H1 (cell line): ENCODE measurements at places on chromosomes 6 and 20.

DNA sequence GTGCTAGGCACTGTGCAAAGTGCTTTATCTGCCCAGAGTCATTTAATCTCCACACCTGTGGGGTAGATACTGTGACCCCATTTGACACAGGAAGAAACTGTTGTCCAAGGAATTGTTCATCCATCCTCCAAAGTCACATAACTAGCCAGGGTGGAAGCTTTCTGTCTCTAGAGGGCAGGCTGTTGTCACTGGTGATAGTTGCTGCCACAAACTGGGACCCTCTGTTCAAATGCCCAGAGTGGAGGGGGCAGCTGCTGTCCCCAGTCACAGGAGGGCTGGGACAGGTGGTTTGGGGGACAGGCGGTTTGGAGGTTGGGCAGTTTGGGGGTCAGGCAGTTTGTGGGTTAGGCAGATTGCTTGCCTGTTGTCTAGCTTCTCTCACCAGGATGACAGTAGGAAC lies 16.1 kb upstream of the TMEM242 start:
- H3K4me3 ChIP-seq, result no peak overlapping the region
- H3K4me1 ChIP-seq, result no peaks in the 10 kb centered on the region
- no peak for DNase-seq
- no peaks in the 10 kb centered on the region for H3K27me3 ChIP-seq
- H3K36me3 ChIP-seq, result no peaks in the 10 kb centered on the region

GRCh38 chr20:25061103-25061799 lies 3.3 kb upstream of the ACSS1 start:
- peaks cover 12% of the 10 kb centered on the region for H3K4me1 ChIP-seq
- no peak for DNase-seq
- no peaks in the 10 kb centered on the region for H3K36me3 ChIP-seq
- H3K27ac ChIP-seq, result no peak overlapping the region

DNA sequence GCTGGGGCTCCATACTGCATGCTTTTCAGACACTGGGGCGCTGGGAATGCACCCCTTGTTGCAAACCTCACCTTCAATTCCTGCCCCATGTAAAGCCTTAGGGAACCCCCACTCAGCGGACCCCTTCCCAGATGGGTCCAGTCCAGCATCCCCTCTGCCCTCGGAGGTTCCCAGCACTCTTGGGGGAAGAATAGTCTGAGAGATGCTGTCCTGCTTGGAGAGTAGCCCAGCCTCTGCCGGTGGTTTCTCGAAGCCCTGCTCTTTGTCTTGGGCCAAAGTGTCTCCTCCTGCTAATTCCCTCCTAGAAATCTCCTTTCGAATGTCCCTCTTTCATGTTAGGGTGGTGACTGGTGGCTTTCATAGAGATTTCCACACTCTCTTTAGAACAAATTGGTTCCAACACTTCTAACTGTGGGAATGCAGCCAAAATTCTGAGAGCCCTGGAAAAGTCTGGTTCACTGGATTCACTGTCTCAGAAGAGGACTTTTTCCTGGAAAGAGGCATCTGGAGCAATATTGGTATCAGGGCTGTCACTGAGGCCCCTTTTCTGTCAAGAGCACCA lies 24.9 kb upstream of the SULF2 start:
- no peak for DNase-seq
- H3K27me3 ChIP-seq, result peaks cover 2% of the 10 kb centered on the region; the same call in 1 of the 2 replicates
- no peak overlapping the region for H3K27ac ChIP-seq
- H3K36me3 ChIP-seq, result no peaks in the 10 kb centered on the region
- H3K4me3 ChIP-seq, result no peak overlapping the region
- H3K4me1 ChIP-seq, result no peaks in the 10 kb centered on the region

DNA sequence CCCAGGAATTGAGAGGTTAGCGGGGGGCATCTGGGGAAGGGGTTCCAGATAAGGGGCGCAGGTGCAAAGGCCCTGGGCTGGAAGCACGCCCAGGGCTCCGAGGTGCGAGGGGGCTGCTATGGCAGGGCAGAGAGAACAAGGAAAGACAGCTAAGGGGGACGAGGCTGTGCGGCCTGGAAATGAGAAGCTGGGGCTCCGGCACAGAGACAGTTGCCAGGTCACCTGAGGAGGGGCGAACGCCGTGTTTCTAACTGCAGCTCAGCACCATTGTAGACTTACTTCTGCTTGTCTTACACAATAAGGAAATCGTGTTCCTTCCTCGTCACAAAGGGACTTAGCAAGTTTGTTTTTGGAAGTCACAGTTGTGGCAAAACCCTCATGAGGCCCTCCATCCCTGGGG lies 68.9 kb upstream of the TBXT start:
- H3K36me3 ChIP-seq, result no peaks in the 10 kb centered on the region
- DNase-seq, result no peak
- H3K4me1 ChIP-seq, result peaks cover 5% of the 10 kb centered on the region; the same call in 1 of the 2 replicates

DNA sequence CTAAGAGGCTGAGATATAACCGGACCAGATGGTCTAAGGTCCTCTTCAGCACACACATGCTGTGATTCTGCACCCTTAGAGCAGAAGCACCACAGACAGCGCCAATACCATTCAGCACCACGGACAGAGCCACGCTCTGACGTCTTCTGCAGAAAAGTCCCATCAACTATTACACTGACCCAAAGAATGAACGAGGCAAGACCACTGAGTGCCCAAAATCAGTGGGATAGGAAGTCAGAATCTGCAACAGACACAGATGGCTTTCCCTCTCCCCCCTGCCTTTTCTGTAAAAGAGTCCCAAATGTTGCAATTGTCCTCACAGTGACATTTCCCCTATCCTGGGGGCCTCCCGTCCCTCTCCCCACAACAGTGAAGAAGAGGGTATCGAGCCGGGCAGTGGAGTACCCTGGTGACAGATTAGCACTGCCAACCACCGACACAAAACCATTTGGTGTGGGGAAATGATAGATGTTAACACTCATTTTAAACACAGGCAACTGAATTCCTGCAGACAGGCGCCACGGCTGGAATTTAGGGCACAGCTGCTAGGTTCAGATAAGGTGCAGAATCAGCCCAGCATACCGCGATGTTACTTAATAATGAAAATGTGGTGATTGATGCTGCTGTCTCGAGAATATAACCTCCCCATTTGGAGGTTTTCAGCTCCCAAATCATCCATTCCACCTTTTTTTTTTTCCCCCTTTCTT lies 66.6 kb upstream of the CTNNBL1 start:
- no peak overlapping the region for H3K27ac ChIP-seq
- peaks cover 6% of the 10 kb centered on the region for H3K27me3 ChIP-seq
- H3K36me3 ChIP-seq, result no peaks in the 10 kb centered on the region
- DNase-seq, result peak; percentile 17

- peak overlapping the region; percentile 53 for H3K4me3 ChIP-seq
- DNase-seq, result peak; percentile 43
- no peaks in the 10 kb centered on the region for H3K36me3 ChIP-seq
Observed at GRCh38 chr6:3356056-3356823, 97.5 kb downstream of the PSMG4 start.

DNA sequence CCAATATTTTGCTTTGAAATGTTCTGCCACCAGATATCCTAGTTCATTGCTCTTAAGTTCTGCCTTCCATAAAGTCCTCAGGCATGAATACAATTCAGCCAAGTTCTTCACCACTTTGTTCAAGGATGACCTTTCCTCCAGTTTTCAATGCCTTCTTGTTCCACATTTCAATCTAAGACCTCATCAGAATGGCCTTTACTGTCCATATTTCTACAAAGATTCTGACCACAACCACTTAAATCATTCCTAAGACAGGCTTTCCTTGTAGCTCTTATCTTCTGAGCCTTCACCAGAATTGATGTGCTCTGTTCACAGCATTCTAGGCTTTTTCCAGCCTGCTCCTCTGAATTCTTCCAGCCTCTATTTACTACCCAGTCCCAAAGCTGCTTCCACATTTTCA lies 319.0 kb downstream of the HACE1 start:
- no peak for DNase-seq
- no peak overlapping the region for H3K4me3 ChIP-seq
- no peaks in the 10 kb centered on the region for H3K36me3 ChIP-seq
- H3K27ac ChIP-seq, result no peak overlapping the region
- no peaks in the 10 kb centered on the region for H3K4me1 ChIP-seq
- H3K27me3 ChIP-seq, result no peaks in the 10 kb centered on the region

GRCh38 chr6:13526727-13527670 lies 39.6 kb upstream of the GFOD1 start:
- DNase-seq, result peak; percentile 44
- H3K27me3 ChIP-seq, result no peaks in the 10 kb centered on the region
- no peak overlapping the region for H3K27ac ChIP-seq
- no peaks in the 10 kb centered on the region for H3K36me3 ChIP-seq
- no peak overlapping the region for H3K4me3 ChIP-seq
- H3K4me1 ChIP-seq, result 0 out of 2 replicates have a peak, but pooled peaks cover 4% of the 10 kb centered on the region

DNA sequence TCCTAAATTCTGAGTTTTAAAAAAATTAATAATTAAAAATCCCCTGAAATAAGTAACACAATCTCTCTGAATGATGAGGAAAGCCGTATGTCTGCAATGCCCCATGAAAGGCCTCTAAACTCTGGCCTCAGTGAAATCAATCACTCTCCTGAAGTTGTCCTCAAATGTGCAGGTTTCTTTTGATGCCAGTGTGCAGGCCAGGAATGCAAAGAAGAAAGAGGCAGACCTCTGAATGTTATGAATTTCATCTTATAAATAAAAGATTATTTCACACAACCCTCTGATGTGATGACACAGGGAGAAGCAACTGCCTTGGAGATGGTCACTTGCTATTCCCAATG lies 121.8 kb downstream of the TBXT start:
- no peaks in the 10 kb centered on the region for H3K4me1 ChIP-seq
- H3K4me3 ChIP-seq, result no peak overlapping the region
- H3K27ac ChIP-seq, result no peak overlapping the region
- H3K36me3 ChIP-seq, result no peaks in the 10 kb centered on the region

DNA sequence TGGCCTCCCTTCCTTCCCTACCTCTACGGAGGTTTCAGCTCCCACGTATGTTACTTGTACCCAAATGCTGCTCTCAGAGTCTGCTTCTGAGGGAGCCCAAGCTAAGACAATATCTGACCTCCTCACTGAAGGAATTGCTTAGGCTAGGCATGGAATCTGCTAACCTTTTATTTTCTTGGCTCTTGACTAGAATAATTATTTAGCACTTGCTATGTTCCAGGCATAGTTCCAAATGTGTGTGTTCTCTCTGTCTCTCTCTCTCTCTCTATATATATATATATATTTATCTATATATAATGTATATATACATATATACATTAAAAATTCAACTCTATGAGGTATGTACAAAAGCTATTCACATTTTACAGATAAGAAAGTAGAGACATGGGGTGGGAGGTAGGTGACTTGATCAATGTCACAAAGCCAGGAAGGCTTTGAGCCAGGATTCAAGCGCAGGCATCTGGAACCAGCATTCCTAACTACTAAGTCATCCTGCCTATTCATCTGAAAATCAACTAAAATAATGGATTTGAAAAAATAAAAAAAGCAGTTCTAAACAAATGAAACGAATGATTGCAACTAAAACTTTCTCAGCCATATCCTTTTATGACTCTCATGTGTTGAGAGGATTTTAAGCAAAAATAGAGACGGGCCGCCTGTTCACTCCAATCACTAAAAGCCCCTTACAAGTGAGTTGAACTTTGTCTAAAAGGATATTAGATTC lies 189.7 kb upstream of the JAG1 start:
- H3K4me1 ChIP-seq, result no peaks in the 10 kb centered on the region
- no peak overlapping the region for H3K27ac ChIP-seq
- no peak for DNase-seq
- no peaks in the 10 kb centered on the region for H3K27me3 ChIP-seq
- no peaks in the 10 kb centered on the region for H3K36me3 ChIP-seq

DNA sequence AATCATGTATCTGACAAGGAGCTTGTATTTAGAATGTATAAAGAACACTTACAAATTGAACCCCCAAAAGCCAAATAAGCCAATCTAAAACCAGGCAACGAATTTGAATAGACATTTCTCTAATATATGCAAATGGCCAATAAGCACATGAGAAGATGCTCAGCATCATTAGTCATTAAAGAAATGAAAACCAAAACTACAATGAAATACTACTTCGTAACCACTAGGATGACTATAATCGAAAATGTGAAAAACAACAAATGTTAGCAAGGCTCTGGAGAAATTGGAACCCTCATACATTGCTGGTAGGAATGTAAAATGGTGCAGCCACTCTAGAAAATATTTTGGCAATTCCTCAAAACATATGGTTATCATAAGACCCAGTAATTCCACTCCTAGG lies 105.8 kb upstream of the TOP1 start:
- H3K36me3 ChIP-seq, result no peaks in the 10 kb centered on the region
- DNase-seq, result no peak
- no peak overlapping the region for H3K27ac ChIP-seq
- no peaks in the 10 kb centered on the region for H3K4me1 ChIP-seq
- H3K27me3 ChIP-seq, result no peaks in the 10 kb centered on the region

- H3K27me3 ChIP-seq, result no peaks in the 10 kb centered on the region
- H3K36me3 ChIP-seq, result no peaks in the 10 kb centered on the region
- H3K4me3 ChIP-seq, result no peak overlapping the region
- no peak overlapping the region for H3K27ac ChIP-seq
Observed at GRCh38 chr6:22153384-22154158, 143.3 kb downstream of the PRL start.

- no peaks in the 10 kb centered on the region for H3K27me3 ChIP-seq
- no peak for DNase-seq
- no peaks in the 10 kb centered on the region for H3K36me3 ChIP-seq
- no peak overlapping the region for H3K4me3 ChIP-seq
- H3K4me1 ChIP-seq, result peaks cover 32% of the 10 kb centered on the region
Observed at GRCh38 chr6:29665942-29666825, 9.3 kb downstream of the MOG start.

GRCh38 chr6:88916615-88917208 lies 46.7 kb downstream of the RNGTT start:
- no peaks in the 10 kb centered on the region for H3K4me1 ChIP-seq
- DNase-seq, result no peak
- H3K27ac ChIP-seq, result no peak overlapping the region
- no peaks in the 10 kb centered on the region for H3K27me3 ChIP-seq
- no peaks in the 10 kb centered on the region for H3K36me3 ChIP-seq

DNA sequence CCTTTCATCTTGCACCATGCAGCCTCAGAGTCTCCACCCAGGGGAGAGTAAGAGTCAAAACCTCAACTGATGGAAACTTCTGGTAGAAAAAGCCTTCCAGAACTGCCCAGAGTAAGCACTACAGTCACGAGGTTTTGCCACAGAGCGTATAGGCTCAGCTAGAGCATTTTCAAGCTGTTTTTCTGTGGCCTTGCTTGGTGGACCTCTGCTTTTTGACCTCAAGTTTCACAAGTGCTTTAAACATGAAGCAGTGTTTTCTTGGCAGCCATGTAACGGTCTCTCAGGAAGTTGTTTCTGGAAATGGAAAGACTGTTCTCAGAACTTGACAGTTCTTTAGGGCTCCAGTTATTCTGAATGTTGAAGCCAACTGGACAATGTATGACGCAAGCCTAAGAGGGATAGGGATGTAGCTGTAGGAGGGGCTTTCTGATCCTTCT lies 146.5 kb downstream of the ZDHHC14 start:
- DNase-seq, result no peak
- H3K27ac ChIP-seq, result no peak overlapping the region
- H3K4me3 ChIP-seq, result no peak overlapping the region
- peaks cover 8% of the 10 kb centered on the region for H3K4me1 ChIP-seq
- H3K27me3 ChIP-seq, result no peaks in the 10 kb centered on the region
- no peaks in the 10 kb centered on the region for H3K36me3 ChIP-seq
